Motor neuron (in vitro differentiated cells): ENCODE measurements at places on chromosomes 7 and 10. TPM values are rescaled to one million over a fixed set of nuclear protein-coding genes. Genes with fewer than 3 reads are reported as not detected.

The GIMAP2 gene
- 2.0 and 2.4 TPM in 2 replicates for total RNA-seq

The CAMK1D gene
- total RNA-seq: 9.5 and 11.6 TPM in 2 replicates

The KCNIP2 gene
- total RNA-seq: 3.2 and 5.9 TPM in 2 replicates

The CALML5 gene
- 1.7 and 3.6 TPM in 2 replicates for total RNA-seq

The EPHA1 gene
- total RNA-seq: 0.71 and 1.1 TPM in 2 replicates

The ERVW-1 gene
- 1.7 and 3.3 TPM in 2 replicates for total RNA-seq

The UNCX gene
- 0.09 and 0.13 TPM in 2 replicates for total RNA-seq

The ZNF467 gene
- 1.2 and 1.5 TPM in 2 replicates for total RNA-seq

The SMO gene
- 2.6 and 2.9 TPM in 2 replicates for total RNA-seq

The CYP2C9 gene
- total RNA-seq: 0.56 TPM in 1 of 2 replicates, not detected in the other

The COL17A1 gene
- total RNA-seq: 0.14 and 0.38 TPM in 2 replicates

The LIPM gene
- total RNA-seq: not detected in 2 replicates

The PHTF2 gene
- 15.9 and 16.2 TPM in 2 replicates for total RNA-seq

The CYP2W1 gene
- total RNA-seq: 0.37 TPM in 1 of 2 replicates, not detected in the other

The ANKRD2 gene
- total RNA-seq: not detected in 2 replicates

The GPRIN2 gene
- 0.93 TPM in 1 of 2 replicates, not detected in the other for total RNA-seq

The NPC1L1 gene
- 0.10 TPM in 1 of 2 replicates, not detected in the other for total RNA-seq

The WNT2 gene
- total RNA-seq: 0.63 TPM in 1 of 2 replicates, not detected in the other

The NPVF gene
- not detected in 2 replicates for total RNA-seq

The SLC25A40 gene
- 8.9 and 11.3 TPM in 2 replicates for total RNA-seq

The FEZF1 gene
- not detected in 2 replicates for total RNA-seq

The ARHGEF5 gene
- 0.23 and 0.29 TPM in 2 replicates for total RNA-seq

The IFIT1 gene
- 1.6 and 2.0 TPM in 2 replicates for total RNA-seq

The CLRN3 gene
- total RNA-seq: not detected in 2 replicates

The HMX2 gene
- total RNA-seq: not detected in 2 replicates

The FKBP6 gene
- total RNA-seq: 0.08 and 0.23 TPM in 2 replicates

The RBM28 gene
- total RNA-seq: 20.1 and 20.8 TPM in 2 replicates

The AKR1C8 gene
- 0.14 and 0.15 TPM in 2 replicates for total RNA-seq

The NUDCD3 gene
- 64.0 and 67.6 TPM in 2 replicates for total RNA-seq

The GOLGA7B gene
- 2.2 and 2.5 TPM in 2 replicates for total RNA-seq

The UTF1 gene
- total RNA-seq: 0.38 TPM in 1 of 2 replicates, not detected in the other

The EIF5AL1 gene
- total RNA-seq: 0.66 and 0.78 TPM in 2 replicates

The TBATA gene
- total RNA-seq: not detected in 2 replicates

The APBB1IP gene
- total RNA-seq: 0.28 and 0.53 TPM in 2 replicates

The PTPRZ1 gene
- total RNA-seq: 21.0 and 23.4 TPM in 2 replicates

The MUC3A gene
- 0.86 and 1.1 TPM in 2 replicates for total RNA-seq

The ANLN gene
- 2.8 and 3.6 TPM in 2 replicates for total RNA-seq

The COL28A1 gene
- 0.36 and 0.78 TPM in 2 replicates for total RNA-seq

The SLC18A2 gene
- total RNA-seq: 0.11 and 0.15 TPM in 2 replicates

The SYT15B gene
- total RNA-seq: not detected in 2 replicates

The MEPCE gene
- total RNA-seq: 11.5 and 13.9 TPM in 2 replicates

The TMEM213 gene
- total RNA-seq: 0.09 and 0.62 TPM in 2 replicates

The WDFY4 gene
- total RNA-seq: 0.19 and 0.28 TPM in 2 replicates

The SFTPA1 gene
- 0.17 TPM in 1 of 2 replicates, not detected in the other for total RNA-seq

The TAS2R4 gene
- total RNA-seq: 1.4 and 5.8 TPM in 2 replicates

The SPAM1 gene
- 0.14 TPM in 1 of 2 replicates, not detected in the other for total RNA-seq

The EGR2 gene
- 7.8 and 9.9 TPM in 2 replicates for total RNA-seq

The NAPEPLD gene
- 8.2 and 9.7 TPM in 2 replicates for total RNA-seq

The TMEM178B gene
- 18.1 and 19.4 TPM in 2 replicates for total RNA-seq

The SFRP5 gene
- 0.17 and 0.23 TPM in 2 replicates for total RNA-seq

The HPSE2 gene
- total RNA-seq: 0.05 and 0.06 TPM in 2 replicates

The TMEM270 gene
- not detected in 2 replicates for total RNA-seq

The RFC2 gene
- 15.5 and 17.5 TPM in 2 replicates for total RNA-seq

The HOXA2 gene
- total RNA-seq: 9.2 and 12.5 TPM in 2 replicates

The CYP26C1 gene
- total RNA-seq: 0.78 and 0.81 TPM in 2 replicates

The ADAP1 gene
- total RNA-seq: 3.0 and 3.5 TPM in 2 replicates
